ENCODE measurements at places on chromosomes 6 and 20.
A peak's percentile ranks its signal among the peaks of the same experiment; 100 is the strongest.

GRCh38 chr20:43910564-43910963 lies 4.1 kb upstream of the TOX2 start:
- no peak for DNase-seq

DNA sequence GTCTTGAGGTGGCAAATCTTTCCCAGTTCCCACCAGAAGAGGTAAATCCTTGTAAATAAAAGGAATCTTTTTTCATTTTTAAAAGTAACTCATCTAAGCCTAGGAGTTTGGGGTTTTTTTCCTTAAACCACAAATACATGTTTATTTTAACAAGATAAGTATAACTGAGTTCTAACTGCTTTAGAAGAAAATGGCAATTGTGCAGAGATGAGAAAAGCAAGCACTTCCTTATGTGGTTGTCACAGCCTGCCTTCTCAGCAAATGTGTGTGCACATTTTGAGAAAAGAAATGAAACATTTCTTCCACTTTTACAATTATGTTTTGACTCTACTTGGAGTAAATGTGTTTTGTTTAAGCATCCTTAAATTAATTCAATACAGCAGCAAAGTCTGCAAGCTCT lies 17.7 kb downstream of the HCK start:
- no peak for DNase-seq

GRCh38 chr20:654417-654750 lies 1.4 kb upstream of the SRXN1 start:
- DNase-seq: no peak

DNA sequence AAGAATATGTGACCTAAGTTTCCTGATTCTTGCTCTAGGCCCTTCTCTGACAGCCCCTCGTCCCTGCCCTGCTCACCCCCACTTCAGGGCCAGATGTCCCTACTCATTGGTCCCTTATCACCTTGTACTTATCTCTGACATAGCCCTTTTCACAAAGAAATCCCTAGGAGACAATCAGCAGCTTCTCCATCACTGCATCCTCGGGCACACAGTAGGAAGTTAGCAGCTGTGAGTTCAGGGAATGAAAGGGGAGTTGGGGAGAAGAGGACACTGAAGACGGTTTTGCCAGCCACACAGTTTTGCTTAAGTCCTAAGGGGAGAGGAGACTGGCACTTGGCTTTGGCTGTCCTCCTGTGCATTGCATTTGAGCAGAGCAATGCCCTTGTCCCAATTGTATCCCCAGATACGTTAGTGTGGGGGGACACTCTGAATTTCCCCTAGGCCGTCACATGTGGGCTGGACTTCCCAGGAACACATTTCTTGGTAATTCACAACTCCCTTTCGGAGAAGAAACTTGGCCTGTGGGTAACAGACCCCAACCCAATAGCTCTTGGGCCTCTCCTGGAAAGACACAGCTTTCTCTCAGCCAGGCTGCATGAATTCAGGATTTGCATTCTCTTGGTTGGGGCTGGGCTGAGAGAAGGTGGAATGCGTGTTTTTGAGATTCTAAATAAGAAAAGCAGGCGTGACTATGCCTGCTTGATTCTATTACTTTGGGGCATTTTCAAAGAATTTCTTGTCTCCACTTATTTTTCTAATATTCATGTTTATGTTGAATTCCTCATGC lies 177.6 kb downstream of the UST start:
- no peak for DNase-seq

- no peak for DNase-seq
Measured at GRCh38 chr6:107604549-107604948, 114.6 kb downstream of the SOBP start.

DNA sequence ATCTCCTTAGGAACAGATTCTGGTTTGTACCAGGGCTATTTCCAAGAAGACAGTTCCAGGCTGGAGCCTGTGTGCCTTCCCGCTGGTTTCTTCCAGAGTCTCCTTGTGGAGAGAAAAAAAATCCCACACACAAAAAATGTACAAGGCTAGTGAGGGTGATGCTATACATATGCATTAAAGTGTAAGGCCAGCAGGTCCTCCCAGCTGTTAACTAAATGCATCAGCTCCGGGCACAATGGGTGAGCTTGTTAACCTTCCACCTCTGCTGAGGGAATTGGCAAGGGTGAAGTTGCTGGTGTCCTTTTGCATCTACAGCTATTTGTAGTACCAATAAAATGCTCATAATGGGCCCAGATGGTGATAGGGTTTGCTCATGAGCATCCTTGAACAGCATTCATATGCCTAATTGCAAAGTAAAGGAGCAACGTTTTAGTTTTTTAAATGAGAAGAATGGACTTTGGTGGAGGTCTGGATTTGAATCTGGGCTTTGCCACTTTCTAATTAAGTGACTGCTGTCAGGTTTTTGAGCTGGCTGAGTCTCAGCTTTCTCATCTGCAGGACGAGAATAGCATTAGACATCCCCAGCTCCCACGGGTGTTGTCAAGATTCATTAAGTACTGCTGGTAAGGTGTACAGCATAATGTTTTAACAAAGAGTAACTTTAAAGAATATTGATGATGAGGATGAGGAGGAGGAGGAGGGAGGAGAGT lies 361.8 kb downstream of the QKI start:
- DNase-seq: no peak

DNA sequence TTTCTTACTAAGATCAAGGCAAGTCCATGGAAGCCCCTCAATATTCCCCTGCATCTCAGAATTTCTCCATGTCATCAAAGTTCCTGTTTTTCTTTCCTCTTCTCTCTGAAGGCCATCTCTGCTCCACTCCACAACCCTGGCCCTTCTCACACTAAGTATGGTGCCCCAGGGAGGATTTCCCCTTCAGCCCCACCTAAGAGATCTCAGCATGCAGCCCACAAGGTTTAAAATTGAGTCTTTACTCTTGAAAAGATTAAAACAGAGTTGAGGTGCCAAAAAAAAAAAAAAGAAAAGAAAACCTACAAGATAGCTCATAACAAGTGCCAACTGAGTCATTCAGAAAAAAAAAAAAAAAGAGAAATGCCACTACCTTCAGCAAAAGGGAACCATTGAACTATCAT lies 36.5 kb upstream of the TNFAIP3 start:
- peak; percentile 37 for DNase-seq

DNA sequence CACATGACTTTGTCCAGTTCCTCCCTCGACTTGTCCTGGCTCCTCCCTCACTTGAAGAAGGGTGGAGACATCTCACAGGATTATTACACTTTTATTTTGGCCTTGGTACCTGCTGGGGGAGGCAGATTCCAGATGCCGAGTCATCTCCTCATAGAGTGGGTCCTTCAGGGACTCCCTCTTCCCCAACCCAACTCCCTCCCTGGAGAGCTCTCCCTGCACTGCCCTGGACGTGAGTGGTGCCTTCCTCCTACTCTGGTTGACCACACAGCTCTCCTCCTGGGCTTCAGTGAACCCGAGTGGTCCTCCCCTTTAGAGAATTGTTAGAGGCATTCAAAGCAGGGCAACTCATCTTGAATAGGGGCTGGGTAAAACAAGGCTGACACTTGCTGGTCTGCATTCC lies 40.9 kb upstream of the MC3R start:
- no peak for DNase-seq

- no peak for DNase-seq
Measured at GRCh38 chr6:150895928-150896632, 30.6 kb downstream of the MTHFD1L start.

GRCh38 chr6:79167931-79168694 lies 66.4 kb downstream of the HMGN3 start:
- DNase-seq: peak; percentile 53

GRCh38 chr20:10919396-10920140 lies 245.8 kb upstream of the JAG1 start:
- DNase-seq: peak; percentile 87

GRCh38 chr20:20237093-20237959 lies 130.6 kb upstream of the INSM1 start:
- peak; percentile 42 for DNase-seq

DNA sequence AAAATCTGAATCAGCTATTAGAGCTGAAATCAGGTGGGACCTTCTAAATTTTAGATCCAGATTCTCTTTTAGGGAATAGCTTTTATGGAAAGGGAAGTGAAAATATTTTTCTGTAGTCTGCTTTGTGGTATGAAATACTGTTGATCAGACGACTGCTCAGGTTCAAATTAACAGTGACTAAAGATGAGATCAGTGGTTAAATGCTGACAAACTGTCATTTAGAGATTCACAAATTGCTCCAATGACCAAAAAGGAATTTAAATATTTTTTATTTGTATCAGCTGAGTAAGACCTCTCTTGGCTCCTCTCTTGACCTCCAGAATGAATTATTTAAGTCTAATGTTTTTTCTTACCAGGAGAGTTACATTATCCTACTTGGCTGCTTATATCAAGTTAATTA lies 77.3 kb downstream of the KCNQ5 start:
- DNase-seq: no peak

DNA sequence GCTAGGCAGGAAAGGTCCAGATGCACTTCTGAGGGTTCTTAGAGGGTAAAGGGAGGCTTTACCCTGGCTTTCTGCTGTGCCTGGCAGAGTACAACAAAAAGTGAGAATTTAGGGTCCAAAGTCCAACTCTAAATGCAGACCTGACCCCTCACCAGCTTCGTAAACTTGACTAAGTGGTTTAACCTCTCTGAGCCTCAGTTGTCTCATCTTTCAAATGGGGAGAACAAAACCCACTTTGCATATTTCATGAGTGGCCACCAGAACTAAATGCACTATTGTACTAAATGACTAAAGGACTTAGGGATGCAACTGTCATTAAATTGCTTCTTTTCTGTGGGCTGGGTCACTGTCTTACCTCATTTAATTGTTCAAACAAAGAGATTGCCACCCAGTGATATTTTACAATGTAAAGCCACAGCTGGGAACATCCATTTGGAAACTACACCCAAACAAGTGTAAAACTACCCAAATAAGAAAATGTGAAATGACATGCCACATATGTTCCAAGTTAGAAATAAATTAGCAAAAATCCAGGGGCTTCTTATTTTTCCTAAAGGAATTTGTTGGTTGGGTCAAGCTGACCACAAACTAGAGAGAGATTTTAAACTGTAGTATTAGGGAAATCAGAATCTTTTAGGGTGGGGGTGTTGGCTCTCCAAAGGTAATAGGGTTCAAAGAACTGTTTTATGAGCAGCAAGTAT lies 48.3 kb upstream of the RIN2 start:
- DNase-seq: no peak

- DNase-seq: no peak
Measured at GRCh38 chr20:15843777-15844176, 729.5 kb downstream of the KIF16B start.

- peak; percentile 71 for DNase-seq
Measured at GRCh38 chr6:158069800-158070195, 88.1 kb downstream of the SYNJ2 start.

DNA sequence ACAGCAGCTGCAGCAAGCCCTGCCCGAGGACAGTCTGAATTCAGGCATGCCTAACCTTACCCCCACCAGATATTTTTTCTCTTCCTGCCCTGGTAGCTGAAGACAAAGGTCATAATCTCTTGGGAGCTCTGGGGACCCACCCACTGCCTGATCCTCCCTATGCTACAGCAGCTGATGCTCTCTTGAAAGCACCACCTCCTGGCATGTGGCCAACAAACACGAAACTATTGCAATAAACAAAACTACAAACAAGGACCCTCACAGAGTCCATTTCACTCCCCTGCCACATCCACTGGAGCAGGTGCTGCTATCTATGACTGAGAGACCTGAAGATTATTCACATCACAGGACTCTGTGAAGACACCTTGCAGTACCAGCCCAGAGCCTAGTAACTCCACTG lies 238.5 kb upstream of the HS3ST5 start:
- no peak for DNase-seq

DNA sequence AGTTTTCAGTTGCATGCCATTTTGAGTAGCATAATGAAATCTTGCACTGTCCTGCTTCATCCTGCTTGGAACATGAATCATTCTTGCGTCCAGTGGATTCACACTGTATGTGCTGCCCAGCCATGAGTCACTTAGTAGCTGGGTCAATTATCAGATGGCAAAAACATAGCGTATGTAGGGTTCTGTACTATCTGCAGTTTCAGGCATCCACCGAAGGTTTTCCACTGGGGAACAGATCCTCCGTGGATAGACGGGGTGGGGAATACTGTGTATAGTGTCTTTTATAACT lies 61.4 kb downstream of the IL22RA2 start:
- peak; percentile 45 for DNase-seq

DNA sequence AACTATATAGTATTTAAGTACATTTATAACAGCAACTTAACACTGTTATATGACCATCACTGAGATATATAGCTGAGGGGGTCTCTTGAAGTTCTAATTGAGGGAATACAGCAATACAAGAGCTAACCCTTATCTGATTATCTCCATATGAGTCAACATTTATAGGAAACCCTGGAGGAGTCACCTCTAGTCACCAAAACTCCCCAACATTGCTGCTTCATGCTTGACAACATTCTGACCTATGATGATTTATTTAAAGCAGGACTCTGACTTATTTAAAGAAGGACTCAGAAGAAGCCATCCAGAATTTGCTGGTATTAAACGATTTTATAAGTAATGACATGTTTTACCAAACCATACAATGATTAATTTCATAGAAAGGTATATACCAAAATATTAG lies 182.6 kb upstream of the NOX3 start:
- DNase-seq: no peak

GRCh38 chr6:140542863-140543262 lies 1168.4 kb upstream of the CITED2 start:
- no peak for DNase-seq

DNA sequence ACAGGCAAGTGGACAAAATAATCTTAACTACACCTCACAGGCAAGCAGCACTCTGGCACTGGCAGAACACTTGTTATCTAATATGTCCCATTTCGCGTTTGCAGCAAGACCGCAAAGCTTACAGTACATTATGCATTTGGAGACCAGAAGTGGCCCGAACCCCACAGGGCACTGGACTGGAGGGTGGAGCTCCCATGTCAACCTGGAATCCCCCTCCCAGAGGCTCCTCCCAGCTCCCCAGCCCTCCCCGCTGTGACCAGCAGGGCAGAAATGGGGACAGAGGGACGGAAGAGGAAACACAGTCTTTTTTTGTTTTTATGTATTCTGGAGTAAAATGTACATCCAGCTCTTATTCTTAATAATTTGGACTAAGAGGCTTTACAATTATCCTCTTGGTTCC lies 263.7 kb downstream of the SMOC2 start:
- DNase-seq: no peak

GRCh38 chr20:11496380-11496779 lies 421.3 kb upstream of the BTBD3 start:
- DNase-seq: no peak

DNA sequence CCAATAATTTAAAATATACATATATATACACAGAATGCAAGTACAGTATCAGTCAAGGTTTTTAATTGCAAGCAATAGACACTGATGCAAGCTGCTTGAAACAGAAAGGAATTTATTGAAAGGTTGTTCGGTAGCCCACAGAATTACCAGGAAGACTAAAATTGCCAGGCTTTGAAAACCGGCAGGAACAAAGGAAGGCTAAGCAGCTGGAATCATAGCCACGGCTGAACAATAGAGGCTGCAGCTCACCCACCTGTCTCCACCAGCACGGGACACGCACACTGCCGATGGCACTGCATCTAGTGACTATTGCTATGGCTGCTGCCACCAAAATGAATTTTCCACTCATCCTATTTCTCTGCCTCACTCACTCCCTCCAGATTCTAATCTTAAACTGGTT lies 22.0 kb upstream of the L3MBTL3 start:
- no peak for DNase-seq

GRCh38 chr6:104472021-104472901 lies 387.5 kb downstream of the HACE1 start:
- no peak for DNase-seq

Data from cardiac fibroblast (primary cell).